ENCODE measurements at places on chromosomes 7 and 10.

- no peak for DNase-seq
Measured at GRCh38 chr7:157429001-157429679, 92.3 kb downstream of the DNAJB6 start.

DNA sequence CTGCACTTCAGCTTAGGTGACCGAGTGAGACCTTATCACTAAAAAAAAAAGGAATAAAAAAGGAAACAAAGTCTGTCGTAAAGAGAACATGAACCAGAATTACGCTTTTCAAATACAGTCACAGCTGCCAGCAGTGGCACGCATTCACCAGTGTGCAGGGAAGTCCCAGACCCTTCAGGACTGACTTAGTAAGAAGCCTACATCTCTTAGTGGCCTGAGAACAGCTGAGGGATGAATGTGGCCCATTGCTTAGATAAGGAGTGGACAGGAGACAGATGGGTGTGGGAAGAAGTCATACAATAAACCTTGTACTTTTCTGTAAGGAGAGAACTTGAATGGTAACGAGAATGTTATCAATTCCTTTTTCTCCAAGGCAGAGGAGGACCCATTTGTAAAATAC is 178.5 kb downstream of the JCAD start:
- no peak for DNase-seq

GRCh38 chr10:127813290-127813689 is 76.3 kb downstream of the FOXI2 start:
- no peak for DNase-seq

- no peak for DNase-seq
Measured at GRCh38 chr10:91797048-91797690, 1.1 kb upstream of the TNKS2 start.

DNA sequence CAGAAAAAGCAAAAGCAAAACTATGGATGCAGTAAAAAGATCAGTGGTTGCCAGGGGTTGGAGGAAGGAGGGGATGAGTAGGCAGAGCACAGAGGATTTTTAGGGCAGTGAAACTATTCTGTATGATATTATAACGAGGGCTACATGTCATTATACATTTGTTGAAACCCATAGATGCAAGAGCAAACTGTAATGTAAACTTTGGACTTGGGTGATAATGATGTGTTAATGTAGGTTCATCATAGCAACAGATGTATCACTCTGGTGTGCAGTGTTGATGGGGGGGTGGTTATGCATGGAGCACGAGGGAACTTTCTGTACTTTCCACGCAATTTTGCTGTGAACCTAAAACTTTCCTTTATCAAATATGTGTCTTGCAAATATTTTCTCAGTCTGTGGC is 23.2 kb downstream of the SLK start:
- no peak for DNase-seq

GRCh38 chr10:59133841-59134593 is 42.4 kb upstream of the PHYHIPL start:
- DNase-seq = no peak

- DNase-seq = no peak
Measured at GRCh38 chr7:84446991-84447480, 252.4 kb upstream of the SEMA3A start.

- no peak for DNase-seq
Measured at GRCh38 chr10:11325817-11326216, 285.6 kb downstream of the USP6NL start.

DNA sequence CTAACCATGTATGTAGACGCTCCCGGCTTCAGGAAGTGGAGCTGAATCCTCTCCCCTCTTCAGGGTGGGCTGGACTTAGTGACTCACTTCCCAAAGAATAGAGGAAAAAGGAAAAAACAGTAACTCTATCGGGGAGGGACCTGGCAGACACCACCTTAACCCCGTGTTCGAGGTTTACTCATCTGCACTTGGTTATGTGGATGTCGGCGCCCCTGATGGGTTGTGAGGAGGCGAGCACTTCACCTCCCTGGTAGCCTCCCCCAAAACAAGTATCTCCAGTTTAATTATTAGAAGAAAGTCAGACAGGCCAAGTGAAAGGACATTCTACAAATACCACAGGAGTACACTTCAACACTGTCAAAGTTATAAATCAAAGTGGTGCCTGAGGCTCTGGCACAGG is 559.7 kb downstream of the TCERG1L start:
- DNase-seq = no peak

DNA sequence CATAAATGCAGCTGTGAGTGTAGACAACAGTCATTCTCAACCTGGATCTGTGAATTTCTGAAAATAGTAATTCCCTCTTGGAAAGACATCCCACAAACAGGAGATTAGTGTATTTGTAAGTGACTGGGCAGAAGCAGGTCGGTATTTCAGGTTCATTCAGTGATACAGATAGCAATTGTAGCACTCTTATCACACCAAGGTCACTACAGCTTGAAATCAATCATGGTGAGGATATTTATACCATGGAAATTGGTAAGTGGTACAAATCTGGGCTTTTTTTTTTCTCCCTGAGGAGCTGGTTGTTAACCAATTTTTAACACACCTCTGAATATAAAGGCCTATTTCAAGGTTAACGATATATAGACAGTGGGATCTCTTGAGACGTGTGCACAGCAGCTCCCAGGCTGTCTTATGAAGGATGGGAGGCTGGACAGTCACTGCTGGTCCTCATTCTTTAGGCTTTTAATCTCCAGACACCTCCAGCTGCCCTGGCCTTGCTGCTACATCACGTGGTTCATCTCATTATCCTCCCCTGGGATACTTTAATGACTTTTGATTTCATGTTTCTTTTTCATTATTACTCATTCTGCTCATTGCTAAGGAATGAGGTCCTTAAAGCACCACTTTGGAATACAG is 87.1 kb downstream of the ITGA8 start:
- DNase-seq = no peak

DNA sequence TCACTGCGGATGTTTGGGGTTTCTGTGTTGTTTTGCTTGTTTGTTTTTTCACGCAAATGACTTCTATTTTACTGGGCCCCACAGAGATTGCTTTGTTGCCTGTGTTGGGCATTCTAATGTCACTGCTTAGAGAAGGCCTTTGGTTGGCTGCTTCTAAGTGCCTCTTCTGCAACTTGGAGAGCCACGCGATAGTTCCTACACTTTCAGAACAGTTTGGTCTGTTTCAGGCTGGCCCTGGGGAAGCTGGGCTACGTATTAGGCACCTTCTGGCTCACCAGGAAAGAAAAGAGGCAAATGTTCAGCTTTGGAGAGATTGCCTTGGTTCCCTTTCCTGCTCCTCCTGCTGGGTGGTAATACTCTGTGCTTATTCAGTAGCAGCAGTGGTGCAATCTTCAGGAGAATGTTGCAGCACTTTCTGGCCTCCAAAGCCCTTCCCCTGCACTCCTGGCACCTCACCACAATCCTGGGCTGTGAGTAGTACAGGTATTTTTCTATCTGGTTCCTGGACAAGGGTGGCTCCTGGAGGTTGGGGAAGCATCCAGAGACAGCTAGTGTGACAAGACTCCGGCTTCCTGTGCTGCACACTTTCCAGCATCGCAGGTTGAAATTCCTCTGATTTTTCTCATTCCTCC is 1.2 kb downstream of the ANTXRL start:
- DNase-seq = no peak

DNA sequence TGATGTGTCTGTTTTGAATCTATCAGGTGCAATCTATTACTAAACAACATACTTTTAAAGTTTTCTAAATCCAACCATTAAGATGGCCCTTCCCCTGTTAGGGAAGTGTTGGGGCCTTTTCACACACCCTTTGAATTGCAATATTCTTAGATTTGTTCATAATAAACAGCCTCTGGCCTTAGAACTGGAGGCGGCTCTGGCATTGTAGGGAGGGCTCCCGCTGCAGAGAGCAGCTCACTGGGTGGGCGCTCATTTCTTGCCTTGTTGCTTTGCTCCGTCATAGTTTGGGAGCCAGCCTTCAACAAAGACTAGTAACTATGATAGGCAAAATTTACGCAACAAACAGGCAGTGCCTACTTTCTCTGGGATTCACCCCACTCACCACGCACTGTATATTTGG is 4.2 kb upstream of the HOXA10 start:
- DNase-seq = no peak

GRCh38 chr10:108362961-108363360 is 1198.5 kb upstream of the SORCS1 start:
- DNase-seq = no peak

- no peak for DNase-seq
Measured at GRCh38 chr7:135397689-135398088, 112.2 kb downstream of the CNOT4 start.

DNA sequence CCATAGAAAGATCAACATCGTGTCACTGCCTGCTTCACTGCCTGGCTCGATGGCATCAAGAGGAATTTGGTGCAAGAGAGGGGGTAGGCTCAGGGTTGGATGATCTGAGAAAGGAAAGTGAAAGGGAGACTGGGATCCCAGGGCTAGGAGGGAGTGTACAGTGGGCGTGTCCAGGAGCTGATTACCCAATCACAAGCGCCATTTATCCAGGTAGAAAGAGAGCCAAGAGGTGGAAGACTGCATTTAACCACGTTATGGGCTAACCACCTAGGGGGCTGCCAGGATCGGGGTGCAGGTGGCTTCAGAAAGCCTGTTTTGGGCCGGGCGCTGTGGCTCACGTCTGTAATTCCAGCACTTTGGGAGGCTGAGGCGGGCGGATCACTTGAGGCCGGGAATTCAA is 10.3 kb downstream of the PODXL start:
- DNase-seq = no peak

GRCh38 chr7:26919906-26920493 is 55.6 kb upstream of the SKAP2 start:
- DNase-seq = no peak

- DNase-seq = no peak
Measured at GRCh38 chr7:30273552-30273951, 10.8 kb upstream of the ZNRF2 start.

- DNase-seq = no peak
Measured at GRCh38 chr10:119250641-119251314, 43.4 kb downstream of the GRK5 start.

DNA sequence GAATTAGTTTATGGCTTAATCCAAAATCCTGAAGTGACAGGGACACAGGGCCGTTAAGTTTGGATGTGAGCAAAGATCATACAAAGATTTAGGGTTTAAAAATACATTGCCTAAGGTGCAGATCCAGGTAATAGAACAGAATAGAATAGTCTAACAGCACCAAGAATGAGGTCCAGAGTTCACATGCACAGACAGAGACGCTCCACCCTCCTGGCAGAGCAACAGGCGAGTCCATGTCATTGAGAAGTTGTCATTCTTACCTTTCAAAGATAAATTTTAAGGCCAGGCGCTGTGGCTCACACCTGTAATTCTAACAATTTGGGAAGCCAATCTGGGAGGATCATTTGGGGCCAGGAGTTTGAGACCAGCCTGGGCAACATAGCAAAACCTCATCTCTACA is 209.1 kb upstream of the AUTS2 start:
- DNase-seq = no peak

All from SK-N-DZ (cell line).